Bronchial epithelial cell (primary cell): ENCODE measurements at places on chromosomes 2 and 18.
A peak's percentile ranks its signal among the peaks of the same experiment; 100 is the strongest.

DNA sequence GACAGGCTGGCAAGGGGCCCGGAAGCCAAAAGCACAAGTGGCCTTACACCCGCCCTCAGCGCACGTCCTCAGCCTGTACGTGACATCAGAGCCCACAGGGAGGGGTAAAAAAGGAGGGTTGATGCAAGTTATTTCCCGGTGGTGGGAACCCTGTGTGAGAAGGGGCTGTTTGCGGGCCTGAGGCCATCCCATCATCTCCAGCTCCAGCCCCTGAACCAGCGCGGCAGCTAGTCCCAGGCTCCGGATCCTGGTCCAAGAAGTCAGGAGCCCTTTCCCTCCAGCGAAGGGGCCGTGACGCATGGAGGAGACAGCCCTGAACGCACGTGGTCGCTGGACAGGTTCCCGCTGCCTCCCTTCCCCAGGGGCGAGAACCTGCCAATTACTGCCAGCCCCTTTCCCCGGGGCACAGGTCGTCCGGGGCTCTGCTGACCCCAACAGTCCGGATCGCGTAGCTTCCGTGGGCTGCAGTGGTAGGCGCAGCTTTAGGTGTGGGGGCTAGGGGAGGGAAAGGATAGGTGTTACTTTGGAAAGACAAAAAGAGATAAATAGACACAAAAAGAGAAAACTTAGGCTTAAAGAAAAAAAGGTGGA is 1.3 kb upstream of the LRP2 start:
- DNase-seq, result peak; percentile 7

- DNase-seq, result peak; percentile 68
Observed at GRCh38 chr2:182650704-182651103, 65.4 kb upstream of the DNAJC10 start.

DNA sequence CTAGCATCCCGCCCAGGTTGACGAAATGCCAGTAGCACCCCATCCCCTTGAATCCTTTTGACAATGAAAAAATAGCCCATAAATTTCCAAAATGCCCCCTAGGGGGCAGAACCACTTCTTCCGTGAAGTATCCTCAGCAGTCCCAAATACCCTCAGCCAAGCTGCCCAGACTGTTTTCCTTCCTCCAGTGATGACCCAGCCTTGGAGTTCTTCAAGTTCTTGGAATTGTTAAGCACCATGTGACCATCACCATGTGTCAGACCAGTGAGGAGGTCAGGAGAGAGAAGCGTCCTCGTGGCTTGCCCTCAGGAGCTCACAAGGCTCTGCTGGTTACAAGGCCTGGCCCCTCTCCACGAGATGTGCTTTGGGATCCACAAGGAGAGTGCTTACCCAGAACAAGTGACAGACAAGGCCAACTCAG is 1.4 kb upstream of the SLC23A3 start:
- peak; percentile 58 for DNase-seq

GRCh38 chr2:72788756-72789155 is 37.1 kb downstream of the EXOC6B start:
- DNase-seq, result peak; percentile 87

DNA sequence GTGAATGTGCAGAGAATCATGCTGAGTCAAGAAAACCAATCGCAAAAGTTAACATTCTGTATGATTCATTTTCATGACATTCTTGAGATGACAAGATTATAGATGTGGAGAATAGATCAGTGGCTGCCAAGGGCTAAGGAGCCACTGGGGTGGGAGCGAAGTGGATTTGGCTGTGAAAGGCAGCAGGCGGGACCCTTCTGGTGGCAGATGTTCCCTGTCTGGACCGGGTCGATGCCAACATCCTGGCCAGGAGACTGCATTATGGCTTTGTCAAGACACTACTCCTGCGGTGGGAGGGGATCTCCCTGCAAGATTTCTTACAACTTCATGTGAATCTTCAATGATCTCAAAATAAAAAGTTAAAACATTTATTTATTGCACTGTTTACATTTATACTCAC is 427.9 kb downstream of the GALR1 start:
- no peak for DNase-seq

DNA sequence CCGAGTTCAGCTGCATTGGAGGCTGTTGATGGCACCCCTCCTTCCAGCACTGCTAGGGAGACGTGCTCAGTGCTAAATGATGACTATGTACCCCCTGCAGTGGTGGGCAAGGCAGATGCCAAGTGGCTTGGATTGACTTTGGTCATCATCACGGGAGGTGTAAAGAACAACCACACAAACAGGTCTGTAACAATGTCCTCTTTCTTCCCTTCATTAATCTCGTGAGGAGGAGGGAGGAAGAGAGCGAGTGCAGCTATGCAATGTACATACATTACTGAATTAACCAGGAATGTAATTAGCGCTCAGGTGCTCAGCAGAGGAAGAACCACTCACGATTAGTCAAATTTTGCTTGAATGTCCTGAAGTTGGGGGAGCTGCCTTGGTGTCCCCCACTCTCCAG is 173.9 kb upstream of the SKOR2 start:
- no peak for DNase-seq

- DNase-seq, result peak; percentile 88
Observed at GRCh38 chr2:216535454-216535995, 36.9 kb downstream of the RPL37A start.

GRCh38 chr2:226123300-226123699 is 676.3 kb downstream of the IRS1 start:
- peak; percentile 54 for DNase-seq

DNA sequence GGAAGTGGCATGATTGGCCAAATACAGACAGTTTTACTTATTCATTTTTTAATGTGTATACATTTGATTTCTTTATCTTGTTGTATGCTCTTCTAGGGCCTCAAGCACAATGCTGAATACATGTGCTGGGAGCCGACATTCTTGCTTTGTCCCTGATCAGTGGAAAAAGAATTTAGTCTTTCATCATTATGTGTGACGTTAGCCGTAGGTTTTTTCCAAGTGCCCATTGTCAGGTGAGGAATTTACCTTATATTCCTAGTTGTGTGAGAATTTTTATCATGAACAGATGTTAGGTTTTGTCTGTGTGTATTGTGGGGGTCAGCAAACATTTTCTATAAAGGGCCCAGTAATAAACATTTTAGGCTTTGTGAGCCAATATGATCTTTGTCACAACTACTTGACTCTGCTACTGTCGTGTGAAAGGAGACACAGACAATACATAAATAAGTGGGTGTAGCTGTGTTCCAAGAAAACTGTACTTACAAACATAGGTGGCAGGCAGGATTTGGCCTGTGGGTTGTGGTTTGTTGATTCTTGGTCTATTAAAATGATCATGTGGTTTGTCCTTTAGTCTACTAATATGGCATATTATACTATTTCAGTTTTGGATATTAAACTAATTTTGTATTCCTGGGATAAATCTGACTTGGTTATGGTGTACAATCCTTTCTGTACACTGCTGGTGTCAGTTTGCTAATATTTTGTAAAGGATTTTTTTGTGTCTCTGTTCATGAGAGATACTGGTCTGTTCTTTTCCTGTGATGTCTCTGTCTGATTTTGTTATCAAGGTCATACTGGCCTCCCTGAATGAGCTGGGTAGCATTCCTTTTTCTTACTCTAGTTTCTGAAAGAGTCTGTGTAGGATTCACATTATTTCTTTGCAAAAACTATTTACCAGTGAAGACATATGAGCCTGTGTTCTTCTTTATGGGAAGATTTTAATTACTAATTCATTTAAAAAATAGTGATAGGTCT is 132.2 kb upstream of the SMAD7 start:
- no peak for DNase-seq

GRCh38 chr2:119536211-119536610 is 8.0 kb upstream of the CFAP221 start:
- no peak for DNase-seq

- peak; percentile 71 for DNase-seq
Observed at GRCh38 chr18:36095936-36096519, 28.7 kb upstream of the RPRD1A start.
